ENCODE measurements at places on chromosomes 3 and 15. TPM values are rescaled to one million over a fixed set of nuclear protein-coding genes. Genes with fewer than 3 reads are reported as not detected.

TLR9 gene
- not detected for total RNA-seq

DNA sequence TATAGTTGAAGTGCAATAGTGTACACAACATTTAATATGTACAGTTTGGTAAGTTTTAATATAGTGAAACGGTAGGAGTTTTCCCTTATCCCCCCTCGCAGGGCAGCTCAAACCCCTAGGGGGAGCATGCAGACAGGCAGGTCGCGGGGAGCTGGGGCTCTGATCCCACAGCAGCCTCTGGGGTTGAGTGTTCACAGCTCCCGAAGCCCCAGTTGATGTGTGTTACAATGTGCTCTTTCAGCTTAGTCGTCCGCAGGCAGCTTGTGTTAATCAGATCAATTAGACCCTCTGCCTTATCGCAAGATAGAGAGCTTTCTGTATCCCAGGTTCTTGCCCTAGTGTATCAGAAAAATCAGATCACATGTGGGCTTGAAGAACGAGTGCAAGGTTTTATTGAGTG, 143.1 kb upstream of the CHRNA7 start:
- DNase-seq: no peak

SAMMSON gene
- total RNA-seq: 2.2 TPM

DNA sequence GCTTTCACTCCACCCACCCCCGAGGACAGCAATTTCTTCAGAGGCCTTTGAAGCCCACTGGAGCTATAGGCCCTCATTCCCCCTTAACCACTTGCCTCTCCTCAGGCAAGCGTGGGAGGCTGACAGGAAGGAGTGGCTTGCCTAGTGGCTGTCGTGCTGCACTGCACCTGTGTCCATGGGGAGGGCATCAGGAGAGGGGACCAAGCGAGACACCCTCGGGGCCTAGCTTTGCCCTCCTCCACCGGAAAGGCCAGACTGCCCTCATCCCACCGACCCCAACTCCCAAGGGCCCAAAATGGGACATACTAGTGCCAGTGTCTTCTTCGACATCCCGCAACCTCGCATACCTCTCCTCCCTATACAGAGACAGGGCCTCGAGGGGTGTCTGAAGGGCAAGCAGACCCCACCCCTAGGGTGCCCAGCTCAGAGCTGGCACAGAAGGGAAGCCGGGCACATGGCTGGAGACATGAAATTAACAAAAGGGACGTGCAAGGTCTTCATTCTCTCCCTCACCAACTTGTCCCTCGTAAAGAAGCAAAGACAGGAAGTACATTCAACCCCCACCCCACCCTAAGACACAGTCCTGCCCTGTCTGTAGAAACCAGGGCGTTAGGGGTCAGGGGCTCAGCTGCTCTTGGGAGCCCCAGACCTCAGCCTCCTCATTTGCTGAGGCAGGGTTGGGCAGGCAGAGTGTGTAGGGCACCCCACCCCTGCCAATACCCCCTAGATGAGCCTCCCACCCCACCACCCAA, 24.3 kb downstream of the VIPR1 start:
- DNase-seq: no peak

EAF1 gene
- 5.2 TPM for total RNA-seq

CDHR4 gene
- total RNA-seq: not detected

DNA sequence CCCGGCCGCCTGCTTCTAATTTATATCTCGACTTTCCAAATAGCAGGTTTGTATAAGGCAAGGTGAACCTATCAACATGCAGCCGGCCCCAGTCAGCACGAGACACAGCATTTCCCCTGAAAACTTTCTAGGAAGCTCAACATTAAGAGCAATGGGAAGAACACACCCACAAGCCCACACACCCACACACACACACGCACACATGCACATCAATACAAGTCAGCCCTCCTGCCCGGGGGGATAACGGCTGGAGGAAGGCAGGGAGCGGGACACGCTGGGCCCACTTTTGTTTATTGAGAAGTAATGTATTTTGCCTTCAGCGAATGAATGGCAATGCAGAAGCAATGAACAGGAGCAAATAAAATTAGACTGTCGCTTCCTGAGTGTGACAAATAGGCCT, 83.5 kb downstream of the PCSK6 start:
- no peak for DNase-seq

- no peak for DNase-seq
These were observed 28.2 kb upstream of the SCAANT1 start for GRCh38 chr3:63940389-63940757.

- no peak for DNase-seq
These were observed 14.9 kb downstream of the ARL8B start for GRCh38 chr3:5136919-5137429.

- DNase-seq: peak; percentile 83
These were observed 55.8 kb upstream of the FAM98B start for GRCh38 chr15:38398134-38398533.

ALG3 gene
- 167 TPM for total RNA-seq

DNA sequence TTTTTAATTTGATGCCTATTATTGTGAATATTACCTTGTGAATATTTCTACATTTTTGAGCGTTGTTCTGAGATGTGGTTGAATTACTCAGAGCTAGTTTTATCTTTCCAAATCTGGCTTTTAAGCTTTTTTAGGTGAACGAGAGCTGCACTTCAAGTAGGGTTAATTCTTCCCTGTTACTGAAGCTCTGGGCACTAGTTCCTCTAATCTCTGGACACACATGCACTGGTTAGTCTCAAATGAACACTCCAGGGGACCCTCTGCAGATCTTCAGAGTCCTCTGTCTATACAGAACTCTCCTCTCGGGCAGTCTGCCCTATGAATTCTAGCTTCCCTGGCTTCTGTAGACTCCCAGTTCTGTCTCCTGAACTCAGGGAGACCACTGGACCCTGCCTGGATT, 237.5 kb upstream of the TBC1D5 start:
- no peak for DNase-seq

EID1 gene
- total RNA-seq: 247 TPM

DNA sequence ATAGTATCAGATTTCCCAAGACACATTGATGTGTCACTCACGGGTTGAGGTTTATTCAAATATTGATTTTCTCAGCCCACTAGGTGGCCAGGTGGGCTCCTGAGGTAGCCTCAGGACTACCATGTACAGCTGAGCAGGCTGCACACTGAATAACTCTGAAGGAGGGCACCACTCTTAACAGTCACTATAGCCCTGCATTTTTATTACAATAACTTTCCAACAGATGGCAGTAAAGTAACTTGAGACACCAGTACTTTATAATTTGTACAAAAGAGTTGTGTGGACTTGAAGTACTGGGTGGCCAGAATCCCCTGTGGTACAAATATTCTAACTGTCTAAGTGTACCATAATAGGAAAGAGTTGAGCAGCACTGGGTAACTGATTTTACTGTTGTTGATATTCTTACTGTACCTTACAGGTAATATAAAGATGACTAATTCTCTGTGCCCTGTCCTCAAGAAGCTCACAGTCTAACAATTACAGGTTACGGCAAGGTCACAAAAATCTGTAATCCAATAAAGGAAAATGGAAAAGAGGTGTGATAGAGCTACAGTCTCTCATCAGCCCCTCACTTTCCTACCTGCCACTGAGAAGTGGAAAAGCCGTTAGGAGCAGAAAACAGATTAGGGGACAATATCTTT, 76.0 kb downstream of the ETFA start:
- no peak for DNase-seq

GRCh38 chr3:78580681-78581080, 1187.1 kb downstream of the ROBO1 start:
- no peak for DNase-seq

DNA sequence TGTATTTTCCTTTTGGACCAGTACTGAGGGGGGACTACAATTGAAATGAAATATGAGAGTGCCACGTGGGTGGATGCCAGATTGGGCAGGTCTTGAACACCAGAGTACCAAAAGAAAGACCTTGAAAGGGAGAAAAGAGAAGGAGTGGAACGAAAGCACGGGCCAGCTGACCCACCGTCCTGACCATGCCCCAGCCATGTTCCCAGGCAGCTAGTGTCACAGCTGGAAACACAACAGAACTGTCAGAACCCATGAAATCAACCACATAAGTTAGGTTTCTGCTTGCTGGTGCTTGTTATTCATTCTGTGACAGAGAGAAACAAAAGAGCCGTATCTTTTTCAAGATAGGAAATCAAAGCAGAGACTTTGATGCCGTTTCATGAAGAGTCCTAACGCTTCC, 268.8 kb downstream of the MEX3B start:
- no peak for DNase-seq

DNA sequence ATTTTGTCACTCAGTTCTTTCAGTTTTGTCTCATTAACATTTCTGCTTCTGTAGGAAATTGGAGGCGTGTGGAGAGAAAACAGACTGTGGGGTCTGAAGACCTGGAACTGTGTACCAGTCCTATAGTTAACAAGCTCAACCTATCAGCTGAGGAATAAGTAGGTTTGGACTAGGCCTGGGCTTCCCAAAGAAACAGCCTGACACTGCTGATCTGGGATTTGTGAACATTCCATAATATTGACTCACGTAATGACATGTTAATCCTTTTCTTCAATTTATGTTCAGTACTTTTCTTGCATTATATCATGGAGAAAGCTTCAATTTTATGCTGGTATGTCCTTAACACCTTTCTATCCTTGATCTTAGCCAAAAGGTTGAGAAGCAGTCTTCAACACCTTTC, 181.6 kb upstream of the RORA start:
- DNase-seq: no peak

GRCh38 chr15:77225646-77226045, 154.7 kb upstream of the TSPAN3 start:
- no peak for DNase-seq

DNA sequence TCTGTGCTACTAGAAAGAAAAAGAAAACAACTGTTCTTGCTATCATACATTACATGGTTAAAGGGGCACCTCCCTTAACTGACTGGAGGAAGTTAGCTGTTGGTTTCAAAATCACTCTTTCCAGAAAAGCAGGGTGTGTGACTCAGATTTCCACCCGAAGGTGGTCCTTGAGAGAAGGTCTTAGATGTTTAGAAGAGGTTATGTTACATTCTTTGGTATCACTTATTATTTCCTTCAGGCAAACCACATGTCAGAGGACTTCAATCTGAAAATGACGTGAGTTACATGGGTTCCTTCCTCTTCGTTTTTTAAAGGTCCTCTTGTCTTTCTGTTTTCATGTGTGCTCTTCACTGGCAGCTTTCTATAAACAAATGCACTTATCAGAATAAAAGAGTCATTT, 307.9 kb upstream of the CBLB start:
- DNase-seq: no peak

GRCh38 chr3:123424321-123424998, 24.4 kb downstream of the ADCY5 start:
- no peak for DNase-seq

CKMT1A gene
- total RNA-seq: not detected

GRCh38 chr3:14001136-14001535, 121.3 kb upstream of the WNT7A start:
- DNase-seq: no peak

VEPH1 gene
- total RNA-seq: 2.2 TPM

EFCAB12 gene
- total RNA-seq: not detected

- no peak for DNase-seq
These were observed 395 bp downstream of the ZFAND6 start for GRCh38 chr15:80059786-80060355.

PDCD6IP gene
- total RNA-seq: 347 TPM

DNA sequence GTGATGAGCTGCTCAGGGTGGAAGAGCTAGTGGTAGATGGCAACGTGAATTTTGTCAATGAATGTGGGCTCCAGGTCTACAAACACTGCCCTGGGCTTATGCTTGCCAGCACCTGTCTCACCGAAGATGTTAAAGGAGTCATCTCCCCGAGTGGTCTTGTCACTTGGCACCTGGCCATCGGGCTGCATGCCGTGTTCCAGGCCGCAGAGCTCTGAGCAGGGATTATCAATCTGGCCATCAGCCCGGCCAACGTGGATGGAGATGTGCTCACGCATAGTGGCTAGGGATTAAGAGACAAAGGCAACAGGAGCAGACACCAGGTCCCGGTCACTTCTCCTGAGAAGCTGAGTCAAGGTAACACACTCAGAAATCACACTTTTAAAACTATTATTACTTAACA, 54.8 kb upstream of the ACTC1 start:
- DNase-seq: no peak

- no peak for DNase-seq
These were observed 59.9 kb upstream of the PTX3 start for GRCh38 chr3:157376603-157377300.

GRCh38 chr15:100264994-100265640, 76.7 kb downstream of the ADAMTS17 start:
- no peak for DNase-seq

- no peak for DNase-seq
These were observed 2.5 kb downstream of the EFCC1 start for GRCh38 chr3:129003578-129004112.

PLA2G4E gene
- total RNA-seq: not detected

EHHADH gene
- total RNA-seq: 1.8 TPM

CDCP1 gene
- total RNA-seq: 3.0 TPM

- no peak for DNase-seq
These were observed 837 bp downstream of the LRRN1 start for GRCh38 chr3:3800080-3800455.

GRCh38 chr15:46344915-46345314, 710.1 kb downstream of the SQOR start:
- DNase-seq: no peak

EPHB1 gene
- 0.53 TPM for total RNA-seq

DNA sequence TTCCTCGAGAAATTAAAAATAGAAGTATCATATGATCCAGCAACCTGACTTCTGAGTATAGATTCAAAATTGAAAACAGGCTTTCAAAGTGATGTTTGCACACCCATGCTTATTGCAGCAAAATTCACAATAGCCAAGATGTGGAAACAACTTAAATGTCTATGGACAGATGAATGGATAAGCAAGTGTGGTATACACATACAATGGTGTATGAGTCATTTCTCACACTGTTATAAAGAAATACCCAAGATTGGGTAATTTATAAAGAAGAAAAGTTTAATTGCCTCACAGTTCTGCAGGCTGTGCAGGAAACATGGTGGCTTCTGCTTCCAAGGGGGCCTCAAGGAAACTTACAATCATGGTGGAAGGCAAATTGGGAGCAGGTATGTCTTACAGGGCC, 100.8 kb downstream of the KLF13 start:
- no peak for DNase-seq

DIS3L gene
- total RNA-seq: 10.3 TPM

- no peak for DNase-seq
These were observed 89.0 kb upstream of the LPP start for GRCh38 chr3:188064831-188065493.

SLC22A14 gene
- total RNA-seq: not detected

- no peak for DNase-seq
These were observed 113.6 kb downstream of the NEO1 start for GRCh38 chr15:73165844-73166243.

TRANK1 gene
- 14.8 TPM for total RNA-seq

DNA sequence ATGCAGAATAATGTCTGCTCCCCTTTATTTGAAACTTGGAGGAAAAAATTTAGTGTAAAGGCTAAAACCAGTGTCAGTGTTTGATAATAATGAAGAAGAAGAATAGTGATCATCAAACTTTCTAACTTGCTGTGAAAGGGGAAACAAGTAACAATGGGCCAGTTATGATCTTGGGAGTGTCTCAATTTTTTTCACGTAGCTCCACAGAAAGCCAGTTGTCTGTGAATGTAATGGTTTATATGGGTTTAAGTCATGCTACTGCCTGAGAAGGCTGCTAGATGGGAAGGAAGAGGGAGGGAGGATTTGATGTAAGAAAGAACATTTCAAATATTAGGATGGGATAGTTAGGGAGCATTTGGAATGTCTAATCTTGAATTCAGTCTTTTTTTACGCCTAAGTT, 21.1 kb upstream of the SSR3 start:
- DNase-seq: no peak

AP3S2 gene
- total RNA-seq: 16.0 TPM

ADCY5 gene
- total RNA-seq: 32.2 TPM

PCYT1A gene
- total RNA-seq: 30.7 TPM
